8988T (cell line): ENCODE measurements at places on chromosomes 4 and X.

DNA sequence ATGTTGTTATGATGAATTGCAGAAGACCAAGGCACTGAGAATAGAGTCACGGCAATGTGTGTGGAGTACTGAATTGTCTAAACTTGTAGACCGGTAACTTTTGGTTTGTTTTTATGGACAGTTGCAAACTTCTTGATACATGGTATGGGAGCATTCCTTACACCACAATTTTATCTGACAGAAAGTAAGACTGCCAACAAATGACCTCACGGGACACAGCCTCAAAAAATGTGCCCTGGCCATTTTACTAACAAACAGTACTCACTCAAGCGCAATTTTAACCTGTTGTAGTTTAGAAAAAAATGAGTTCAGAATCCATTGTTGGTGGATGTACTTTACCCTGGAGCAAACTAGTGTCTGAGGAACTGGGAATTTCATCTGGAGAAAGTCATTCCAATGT, 321.2 kb downstream of the CAMK2D start:
- no peak for DNase-seq

DNA sequence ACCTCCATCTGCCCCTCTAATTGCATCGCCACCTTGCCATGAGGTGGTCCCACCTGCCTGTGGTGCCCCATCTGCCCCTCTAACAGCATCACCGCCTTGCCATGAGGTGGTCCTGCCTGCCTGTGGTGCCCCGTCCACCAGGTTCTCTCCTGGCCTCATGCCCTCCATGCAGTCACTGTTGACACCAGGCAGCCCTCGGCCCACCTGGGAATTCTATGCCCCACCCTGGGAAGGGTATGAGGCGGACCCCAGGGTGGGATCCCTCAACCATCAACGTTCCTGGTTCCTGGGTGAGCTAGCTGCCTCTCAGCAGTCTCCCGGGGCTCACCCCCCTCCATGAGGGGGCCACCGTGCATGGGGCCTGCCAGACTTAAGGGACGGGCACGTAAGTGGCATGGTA, 38.9 kb downstream of the ACOX3 start:
- DNase-seq, result no peak

- no peak for DNase-seq
These were observed 108.3 kb upstream of the RBPJ start for GRCh38 chr4:26212528-26212927.

DNA sequence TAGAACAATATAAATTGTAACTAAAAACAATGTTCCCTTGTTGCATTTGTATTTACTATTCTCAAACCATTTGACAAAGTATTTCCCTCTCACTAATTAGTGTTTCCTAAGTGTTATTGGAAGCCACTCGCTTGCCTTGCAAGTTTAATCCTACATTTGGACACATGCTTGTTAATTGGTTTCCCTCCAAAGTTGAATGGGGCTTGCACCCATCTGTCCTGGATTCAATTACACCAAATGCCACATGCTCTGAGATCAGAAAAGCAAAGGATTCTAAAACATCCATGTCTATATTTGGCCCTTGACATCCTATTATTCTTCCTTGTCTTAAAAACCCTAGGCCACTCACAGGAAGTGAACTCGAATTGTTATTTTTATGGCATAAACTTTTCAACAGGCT, 146.6 kb downstream of the AMELX start:
- no peak for DNase-seq

GRCh38 chrX:133776072-133776471, 209.3 kb downstream of the GPC3 start:
- DNase-seq, result no peak

- no peak for DNase-seq
These were observed 63.8 kb downstream of the TBC1D19 start for GRCh38 chr4:26647523-26648224.
